ENCODE measurements at places on chromosomes 6 and 20. TPM values are rescaled to one million over a fixed set of nuclear protein-coding genes. Genes with fewer than 3 reads are reported as not detected.

PLEKHG1 gene
- 2.7 TPM for total RNA-seq

TCF21 gene
- total RNA-seq = 27.4 TPM

LY6G6C gene
- not detected for total RNA-seq

KPNA5 gene
- total RNA-seq = 6.1 TPM

IL20RA gene
- 0.55 TPM for total RNA-seq

MEP1A gene
- total RNA-seq = not detected

PACSIN1 gene
- not detected for total RNA-seq
